ENCODE measurements at places on chromosomes 12 and 14. TPM values are rescaled to one million over a fixed set of nuclear protein-coding genes. Genes with fewer than 3 reads are reported as not detected.

RBM19 gene
- 29.2 TPM for total RNA-seq

DNA sequence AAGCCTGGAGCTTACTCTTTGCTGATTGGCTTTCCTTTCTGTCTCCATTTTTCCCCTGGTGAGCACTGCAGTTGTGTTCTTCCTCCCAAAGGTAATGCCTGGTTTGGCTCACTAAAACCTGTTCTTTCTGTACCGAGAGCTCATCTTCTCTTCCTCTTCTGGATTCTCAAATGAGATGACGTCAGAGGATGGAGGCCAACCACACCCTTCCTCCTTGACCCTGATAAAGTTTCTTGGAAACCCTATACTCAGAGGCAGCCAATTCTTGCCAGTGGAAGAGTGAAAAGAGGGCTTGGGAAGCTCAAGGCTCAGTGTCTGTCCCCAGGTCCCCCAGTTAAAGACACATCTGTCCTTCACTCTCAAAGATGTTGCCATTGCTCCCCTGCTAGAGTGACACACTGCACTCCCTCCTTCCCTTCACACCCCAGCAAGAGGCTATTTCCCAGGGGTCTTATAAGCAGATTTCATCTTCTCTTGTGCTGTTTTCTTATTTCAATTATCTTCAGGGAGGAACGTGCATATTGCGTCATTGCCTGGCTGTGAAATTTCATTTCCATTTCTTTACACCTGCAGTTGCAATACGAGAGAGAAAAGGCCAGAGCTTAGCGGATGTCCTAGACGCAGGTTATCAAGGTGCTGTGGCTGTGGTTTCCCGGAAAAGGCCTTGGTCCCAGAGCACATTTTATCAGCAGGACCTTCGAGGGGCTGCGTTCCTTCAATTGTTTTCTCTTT lies 27.3 kb downstream of the NTF3 start:
- H3K4me3 ChIP-seq = no peak overlapping the region
- no peak overlapping the region for H3K27ac ChIP-seq
- H3K36me3 ChIP-seq = no peaks in the 10 kb centered on the region
- H3K4me1 ChIP-seq = no peaks in the 10 kb centered on the region

- peaks cover 2% of the 10 kb centered on the region for H3K36me3 ChIP-seq
- H3K27ac ChIP-seq = no peak overlapping the region
- no peaks in the 10 kb centered on the region for H3K27me3 ChIP-seq
- H3K4me1 ChIP-seq = no peaks in the 10 kb centered on the region
- no peak for DNase-seq
Measured at GRCh38 chr14:31746326-31746725, 185.1 kb downstream of the NUBPL start.

DNA sequence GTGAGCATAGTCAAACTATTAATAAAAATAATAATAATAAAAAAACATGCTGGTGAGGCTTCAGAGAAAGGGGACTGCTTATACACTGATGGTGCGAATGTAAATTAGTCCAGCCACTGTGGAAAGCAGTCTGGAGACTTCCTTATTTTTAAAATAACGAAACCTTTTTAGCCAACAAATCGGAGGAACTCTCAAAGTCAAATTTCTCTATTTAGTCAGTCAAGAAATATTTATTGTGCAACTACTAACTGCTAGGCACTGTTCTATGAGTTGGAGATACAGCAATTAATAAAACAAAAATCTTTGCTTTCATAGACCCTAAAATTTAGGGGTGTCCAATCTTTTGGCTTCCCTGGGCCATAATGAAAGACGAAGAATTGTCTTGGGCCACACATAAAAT lies 10.8 kb downstream of the TAOK3 start:
- H3K4me1 ChIP-seq = peaks cover 11% of the 10 kb centered on the region
- H3K27ac ChIP-seq = no peak overlapping the region
- H3K27me3 ChIP-seq = no peaks in the 10 kb centered on the region
- no peak overlapping the region for H3K4me3 ChIP-seq
- H3K36me3 ChIP-seq = no peaks in the 10 kb centered on the region
- DNase-seq = no peak

SGPP1 gene
- 20.8 TPM for total RNA-seq

DNA sequence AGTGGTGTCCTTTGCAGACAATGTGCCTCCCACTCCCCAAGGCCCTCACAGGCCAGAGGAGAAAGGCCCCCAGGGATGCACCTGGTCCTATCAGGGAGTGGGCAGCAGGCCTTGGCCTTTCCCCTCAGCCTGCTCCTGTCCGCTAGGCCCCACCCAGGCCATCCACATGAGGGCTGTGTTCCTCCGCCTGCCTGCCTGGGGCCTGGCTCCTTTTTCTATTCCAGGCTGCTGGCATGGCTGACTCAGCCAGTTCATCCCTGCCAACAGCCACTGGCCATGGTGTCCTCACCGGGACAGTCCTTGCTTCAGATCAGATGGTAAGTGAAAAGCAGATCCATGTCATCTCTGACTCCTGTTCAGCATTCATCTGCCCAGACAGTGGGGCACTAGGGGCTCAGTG lies 13.4 kb downstream of the ISM2 start:
- H3K36me3 ChIP-seq = no peaks in the 10 kb centered on the region
- no peaks in the 10 kb centered on the region for H3K27me3 ChIP-seq
- no peaks in the 10 kb centered on the region for H3K4me1 ChIP-seq
- no peak overlapping the region for H3K4me3 ChIP-seq
- no peak overlapping the region for H3K27ac ChIP-seq
- DNase-seq = peak; percentile 15

DNA sequence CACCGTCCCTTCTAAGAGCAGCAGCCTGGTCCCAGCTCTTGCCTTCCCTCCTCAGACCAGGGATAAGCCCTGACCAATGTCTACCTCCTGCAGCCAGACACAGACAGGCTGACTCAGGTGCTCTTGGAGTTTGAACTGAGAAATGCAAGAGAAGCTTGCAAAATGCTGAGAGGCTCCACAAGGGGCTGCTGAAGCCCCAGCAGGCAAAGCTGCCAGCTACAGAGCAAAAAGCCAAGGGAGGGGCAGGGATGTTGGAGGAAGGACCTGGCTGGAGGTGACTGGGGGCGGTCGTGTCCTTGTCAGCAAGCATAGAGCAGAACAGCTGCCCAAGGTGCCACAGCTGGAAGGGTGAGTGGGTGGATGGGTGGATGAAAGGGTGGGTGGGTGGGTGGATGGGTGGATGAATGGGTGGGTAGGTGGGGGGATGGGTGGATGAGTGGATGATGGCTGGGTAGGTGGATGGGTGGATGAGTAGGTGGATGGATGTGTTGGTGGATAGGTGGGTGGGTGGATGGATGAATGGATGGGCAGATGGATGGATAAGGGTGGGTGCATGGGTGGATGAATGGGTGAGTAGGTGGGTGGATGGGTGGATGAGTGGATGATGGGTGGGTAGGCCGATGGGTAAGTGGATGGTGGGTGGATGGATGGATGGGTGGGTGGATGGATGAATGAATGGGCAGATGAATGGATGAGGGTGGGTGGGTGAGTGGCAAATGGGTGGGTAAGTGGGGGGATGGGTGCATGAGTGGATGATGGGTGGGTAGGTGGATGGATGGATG lies 4.0 kb upstream of the INF2 start:
- H3K27ac ChIP-seq = no peak overlapping the region
- H3K27me3 ChIP-seq = no peaks in the 10 kb centered on the region
- peaks cover 6% of the 10 kb centered on the region for H3K36me3 ChIP-seq

Data from MCF 10A (cell line).